ENCODE measurements at places on chromosomes 2 and 18.

DNA sequence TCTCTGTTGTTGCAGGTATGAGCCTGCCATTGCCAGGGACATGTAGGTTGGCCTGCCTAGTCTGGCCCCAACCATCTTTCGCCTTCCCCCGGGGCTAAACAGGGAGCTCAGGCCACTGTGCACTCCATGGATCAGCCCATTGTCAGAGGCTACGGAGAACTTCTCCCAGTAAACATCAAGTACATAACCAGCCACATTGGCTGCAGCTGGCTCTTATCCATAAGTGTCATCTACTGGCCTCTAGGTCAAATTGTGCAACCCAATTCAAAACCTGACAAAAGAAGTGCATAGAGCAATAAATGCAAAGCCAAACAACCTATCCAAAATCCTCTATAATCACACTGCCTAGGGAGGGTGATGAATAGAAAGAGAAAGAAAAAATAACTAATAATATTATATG lies 418.1 kb upstream of the DCC start:
- no peak for DNase-seq

DNA sequence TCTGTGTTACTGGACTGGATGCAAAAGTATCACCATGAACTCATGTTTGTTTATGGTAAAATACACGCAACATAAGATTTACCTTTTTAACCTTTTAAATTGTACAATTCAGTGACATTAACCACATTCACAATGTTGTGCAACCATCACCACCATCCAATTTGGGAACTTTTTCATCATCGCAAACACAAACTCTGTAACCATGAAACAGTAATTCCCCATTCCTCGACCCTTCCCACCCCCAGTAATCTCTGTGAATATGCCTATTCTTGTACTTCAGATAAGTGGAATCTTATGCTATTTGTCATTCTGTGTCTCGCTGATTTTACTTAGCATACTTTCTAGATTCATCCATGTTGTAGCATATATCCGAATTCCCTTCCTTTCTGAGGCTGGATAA lies 31.1 kb upstream of the EPAS1 start:
- no peak for DNase-seq

DNA sequence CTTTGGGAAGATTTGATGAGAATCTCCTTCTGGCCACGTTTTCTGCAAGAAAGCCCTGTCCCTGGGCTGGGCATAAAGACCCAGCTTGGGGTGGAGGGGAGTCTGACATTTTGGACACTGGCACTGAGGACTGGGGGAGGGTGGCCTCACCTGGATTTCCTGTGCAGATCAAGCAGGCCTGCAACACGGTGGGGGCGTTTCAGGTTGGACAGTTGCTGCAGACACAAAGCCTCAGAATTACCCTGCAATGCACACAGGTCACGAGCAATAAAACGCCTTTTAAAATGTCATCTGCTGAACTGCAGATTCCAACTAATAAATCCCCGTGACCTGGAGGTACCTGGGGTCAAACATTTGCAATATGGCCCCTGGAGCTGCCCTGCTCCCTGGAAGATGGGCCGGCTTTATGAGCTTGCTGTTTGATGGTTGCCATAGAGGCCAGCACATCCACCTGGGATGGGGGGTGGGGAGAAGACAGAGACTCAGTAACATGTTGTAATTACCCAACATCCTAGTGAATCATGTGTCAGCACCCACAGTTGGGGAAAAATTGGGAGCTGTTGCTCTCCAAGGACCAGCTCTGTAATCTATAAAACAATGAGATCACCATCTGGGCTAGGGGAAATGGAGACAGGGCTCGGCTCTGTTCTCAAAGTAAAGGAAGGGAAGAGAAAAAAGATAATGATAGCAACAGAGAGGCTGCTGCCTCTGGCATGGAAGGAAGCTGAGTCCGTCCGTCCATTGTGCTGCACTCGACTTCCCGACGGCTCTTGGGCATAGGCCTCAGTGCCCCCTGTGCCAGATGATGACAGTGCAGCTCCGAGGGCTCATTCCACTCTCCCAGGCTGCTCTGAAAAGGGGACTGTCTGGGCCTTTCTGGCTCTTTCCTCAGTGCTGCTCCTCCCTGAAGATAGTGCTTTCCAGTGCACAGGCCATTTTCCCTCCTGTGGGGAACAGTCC lies 340.3 kb downstream of the CYRIA start:
- DNase-seq = no peak

- DNase-seq = no peak
These were observed 41.2 kb upstream of the GORASP2 start for GRCh38 chr2:170887896-170888295.

- no peak for DNase-seq
These were observed 525.7 kb downstream of the SLC4A3 start for GRCh38 chr2:220153118-220153517.

DNA sequence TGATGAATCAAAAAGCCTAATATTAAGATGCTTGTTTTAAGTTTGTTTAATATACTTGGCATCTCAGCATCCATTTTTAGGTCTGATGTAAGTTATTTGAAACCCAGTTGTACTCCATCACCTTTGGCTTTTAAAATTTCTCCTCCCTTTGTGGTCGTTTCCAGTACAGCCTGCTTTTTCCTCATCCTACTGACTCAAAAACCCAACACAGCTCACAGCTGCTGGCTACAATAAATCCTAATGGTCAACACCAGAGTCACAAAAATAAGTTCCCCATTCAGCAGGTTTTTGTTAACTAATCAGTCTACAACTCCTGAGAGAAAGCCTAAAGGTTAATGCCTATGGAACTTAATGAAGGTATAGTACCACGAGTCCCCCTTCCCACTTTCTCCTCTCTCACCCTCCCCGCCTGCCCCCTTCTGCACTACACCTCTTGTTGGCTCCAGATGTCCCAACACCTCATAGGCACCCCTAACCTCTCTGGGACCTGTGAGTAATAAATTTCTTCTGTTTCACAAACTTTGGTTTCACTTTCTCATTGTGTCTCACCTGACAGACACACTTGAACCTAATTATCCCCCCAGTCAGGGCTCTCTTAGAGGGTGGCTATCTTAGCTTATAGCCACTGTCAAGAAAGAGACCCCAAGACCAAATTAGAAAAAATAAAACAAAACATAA lies 148.6 kb downstream of the GALNT1 start:
- DNase-seq = no peak

DNA sequence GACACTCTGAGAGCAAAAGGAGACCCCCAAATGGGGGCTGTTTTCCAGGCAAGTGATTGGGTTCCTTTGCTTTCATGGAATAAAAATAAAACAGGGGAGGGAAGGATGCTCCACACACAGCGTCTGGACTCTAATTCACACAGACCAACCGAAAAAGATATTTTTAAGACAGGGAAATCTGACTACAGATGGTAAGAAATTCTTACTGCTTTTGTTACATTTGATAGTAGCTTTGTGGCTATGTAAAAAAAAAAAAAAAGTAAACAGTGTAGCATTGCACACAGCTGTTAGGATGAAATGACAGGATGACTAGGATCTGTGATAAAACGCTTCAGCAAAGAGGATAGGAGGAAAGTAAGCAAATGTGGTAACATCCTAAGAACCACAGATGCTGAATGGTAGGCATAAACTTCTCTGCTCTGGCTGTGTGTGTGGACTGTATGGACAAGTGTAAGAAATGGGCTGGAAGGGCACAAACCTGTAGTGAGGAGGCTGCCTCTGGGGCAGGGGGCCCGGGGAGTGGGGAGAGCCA lies 207.6 kb downstream of the ANAPC1 start:
- no peak for DNase-seq

GRCh38 chr18:6557057-6557769 lies 142.5 kb upstream of the L3MBTL4 start:
- no peak for DNase-seq

DNA sequence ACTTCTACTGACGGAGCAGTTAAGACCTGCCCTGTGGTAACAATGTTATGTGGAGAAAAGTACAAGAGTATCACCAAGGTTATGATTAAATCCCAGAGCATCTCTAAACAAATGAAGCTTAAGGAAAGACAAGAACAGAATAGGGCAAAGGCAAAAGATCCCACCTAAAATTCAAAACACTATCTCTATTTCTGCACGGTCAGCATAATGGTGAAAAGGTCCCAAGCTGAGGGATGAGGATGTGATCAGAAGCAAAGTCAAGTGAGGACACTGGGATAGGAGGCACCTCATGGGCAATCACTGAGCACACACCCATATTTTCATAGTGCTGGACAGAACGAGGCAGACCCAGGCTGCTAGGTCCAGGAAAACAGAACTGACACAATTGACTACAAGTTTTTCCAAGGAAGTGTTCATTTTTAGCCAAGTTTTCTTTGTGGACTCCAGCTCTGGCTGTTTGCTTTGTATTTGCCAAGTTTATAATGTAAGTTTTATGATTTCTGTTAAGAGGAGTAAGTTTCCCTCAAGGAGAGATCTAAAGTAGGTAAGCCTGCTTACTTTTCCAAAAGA lies 77.8 kb downstream of the NCKAP5 start:
- DNase-seq = no peak

DNA sequence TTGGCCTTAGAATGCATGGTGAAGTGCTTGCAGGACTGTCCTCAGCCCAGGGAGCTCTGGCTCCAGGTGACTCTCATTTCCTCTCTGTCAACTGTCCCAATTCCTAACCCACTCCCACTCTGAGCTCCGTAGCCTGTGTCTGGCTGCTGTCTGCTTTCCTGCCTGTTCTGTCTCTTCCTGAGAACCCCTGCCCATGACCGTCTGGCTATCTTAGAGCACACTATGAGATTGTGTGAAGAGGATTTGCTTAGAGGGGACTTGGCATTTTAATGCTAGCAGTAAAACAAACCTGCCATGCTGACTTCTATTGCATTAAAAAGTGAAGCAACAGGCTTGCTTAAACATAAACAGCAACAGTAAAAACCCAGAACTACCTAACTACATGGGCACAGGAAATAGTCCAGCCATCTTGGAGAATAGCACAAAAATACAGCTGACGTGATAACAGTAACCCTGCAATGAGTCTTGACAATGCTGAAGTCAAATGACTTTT lies 234.7 kb downstream of the PRKCE start:
- no peak for DNase-seq

DNA sequence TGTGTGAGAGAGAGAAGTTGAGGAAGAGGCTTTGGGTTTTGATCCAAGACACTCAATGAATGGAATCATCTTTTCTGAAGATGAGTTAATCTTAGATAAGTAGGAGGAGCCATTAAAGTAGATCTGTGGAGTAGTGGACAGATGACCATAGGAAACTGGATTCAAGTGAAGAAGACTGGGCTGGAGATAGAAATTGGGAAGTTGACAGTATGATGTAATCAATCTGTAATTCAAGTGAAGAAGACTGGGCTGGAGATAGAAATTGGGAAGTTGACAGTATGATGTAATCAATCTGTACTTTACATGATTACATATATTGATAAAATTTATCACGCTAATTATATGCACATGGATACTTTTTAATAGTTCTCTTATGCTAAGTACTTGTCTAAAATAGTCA lies 92.8 kb downstream of the PHLPP1 start:
- no peak for DNase-seq

GRCh38 chr2:26290001-26290400 lies 45.3 kb downstream of the HADHB start:
- DNase-seq = no peak

GRCh38 chr2:77602771-77603170 lies 80.6 kb upstream of the LRRTM4 start:
- no peak for DNase-seq

DNA sequence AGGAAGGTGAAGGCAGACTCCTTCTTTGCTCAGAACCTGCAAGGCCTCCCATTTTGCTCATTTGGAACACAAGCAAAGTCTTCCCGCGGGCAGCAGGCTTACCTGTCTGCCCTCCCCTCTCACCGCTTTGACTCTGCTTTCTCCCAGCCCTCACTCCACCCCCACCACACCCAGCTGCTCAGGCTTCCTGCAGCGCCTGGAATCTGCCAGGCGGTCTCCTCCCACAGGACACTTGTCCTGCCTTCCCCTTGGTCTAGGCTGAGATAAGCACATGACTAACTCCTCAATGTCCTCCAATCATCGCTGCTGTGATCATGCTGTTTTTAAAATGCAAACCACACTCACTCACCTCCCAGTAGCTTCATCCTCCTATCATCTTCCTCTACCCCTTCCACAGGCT lies 430.0 kb downstream of the ZNF516 start:
- no peak for DNase-seq

GRCh38 chr18:12571630-12572029 lies 86.3 kb downstream of the SPIRE1 start:
- no peak for DNase-seq

- DNase-seq = no peak
These were observed 464.1 kb downstream of the TGIF1 start for GRCh38 chr18:3914109-3914508.

DNA sequence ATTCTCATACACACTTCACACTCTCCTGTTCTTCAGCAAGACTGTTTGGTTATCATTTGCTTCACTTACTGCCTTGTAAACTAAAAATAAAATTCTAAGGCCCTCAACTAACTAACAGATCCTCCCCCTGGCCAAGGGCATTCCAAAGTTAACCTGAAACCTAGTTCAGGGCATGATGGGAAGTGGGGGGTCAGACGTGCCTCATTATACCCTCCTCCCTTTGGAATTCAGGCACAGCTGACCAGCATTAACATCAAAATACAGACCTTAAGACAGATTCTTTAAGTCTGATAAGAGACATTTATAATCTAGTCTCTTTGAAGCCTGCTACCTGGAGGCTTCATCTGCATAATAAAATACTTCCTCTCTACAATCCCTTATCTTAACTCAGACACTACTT lies 221.0 kb downstream of the NOL4 start:
- no peak for DNase-seq

- DNase-seq = no peak
These were observed 62.7 kb upstream of the GATA6 start for GRCh38 chr18:22106536-22107292.

Measured in stimulated activated CD8-positive, alpha-beta memory T cell treated with anti-CD3 and anti-CD28 coated beads, Interleukin-7, amount 100 ng/mL, for 4 hours (primary cell).